ENCODE measurements at places on chromosomes 1 and 21. TPM values are rescaled to one million over a fixed set of nuclear protein-coding genes. Genes with fewer than 3 reads are reported as not detected.

GRCh38 chr1:203593723-203594122 is 32.9 kb upstream of the ATP2B4 start:
- DNase-seq, result peak; percentile 46

- no peak for DNase-seq
These were observed 12.1 kb upstream of the PDC start for GRCh38 chr1:186473047-186473446.

GRCh38 chr1:245301162-245301580 is 146.4 kb downstream of the KIF26B start:
- DNase-seq, result no peak

DNA sequence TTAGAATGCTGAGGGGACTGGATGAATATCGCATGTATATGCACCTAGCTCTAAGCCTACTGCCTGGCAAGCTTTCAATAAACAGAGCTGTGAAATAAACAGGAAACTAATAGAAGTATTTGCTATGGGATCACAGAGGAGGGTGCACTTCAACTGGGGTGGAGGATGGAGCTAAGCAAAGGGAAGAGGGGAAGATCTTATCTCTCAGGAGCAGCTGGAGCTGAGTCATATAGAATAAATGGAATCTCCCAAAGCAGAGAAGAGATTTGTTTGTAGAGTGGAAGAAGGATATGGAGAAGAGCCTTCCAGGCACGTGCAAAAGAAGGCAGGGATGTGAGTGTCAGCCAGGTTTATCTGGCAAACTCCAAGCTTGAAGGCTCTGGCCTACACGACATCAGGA is 17.0 kb upstream of the KCNA10 start:
- no peak for DNase-seq

DNA sequence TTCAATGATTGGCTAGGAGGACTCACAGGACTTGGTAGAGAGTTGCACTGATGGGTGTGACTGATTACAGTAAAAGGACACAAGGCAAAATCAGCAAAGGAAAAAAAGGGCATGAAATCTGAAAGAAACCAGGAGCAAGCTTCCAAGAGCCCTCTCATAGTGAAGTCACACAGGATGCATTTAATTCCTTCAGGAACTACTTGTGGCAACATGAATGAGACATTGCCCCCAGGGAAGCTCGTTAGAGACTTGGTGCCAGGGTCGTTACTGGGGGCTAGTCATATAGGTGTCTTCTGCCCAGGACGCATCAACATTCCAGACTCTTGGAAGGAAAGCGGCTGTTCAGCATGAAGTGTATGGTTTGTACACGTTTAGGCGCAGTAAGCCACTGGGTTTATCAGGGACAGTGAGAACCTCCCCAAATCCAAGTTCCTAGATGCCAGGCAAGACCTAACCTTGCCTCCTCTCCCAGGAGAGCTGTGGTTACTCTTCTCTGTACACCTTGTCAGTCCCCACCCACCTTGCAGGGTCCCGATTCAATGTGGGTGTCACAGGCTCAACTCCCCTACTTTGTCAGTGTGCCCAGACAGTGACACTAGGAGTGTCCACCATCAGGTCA is 26.0 kb upstream of the C2CD2 start:
- DNase-seq, result no peak

GRCh38 chr21:44934797-44935532 is 4.9 kb upstream of the SLX9 start:
- DNase-seq, result no peak

- no peak for DNase-seq
These were observed 29.3 kb upstream of the PLXNA2 start for GRCh38 chr1:208273386-208274017.

Gene PCAT6
- polyA plus RNA-seq, result not detected

Gene PDC
- not detected for polyA plus RNA-seq

DNA sequence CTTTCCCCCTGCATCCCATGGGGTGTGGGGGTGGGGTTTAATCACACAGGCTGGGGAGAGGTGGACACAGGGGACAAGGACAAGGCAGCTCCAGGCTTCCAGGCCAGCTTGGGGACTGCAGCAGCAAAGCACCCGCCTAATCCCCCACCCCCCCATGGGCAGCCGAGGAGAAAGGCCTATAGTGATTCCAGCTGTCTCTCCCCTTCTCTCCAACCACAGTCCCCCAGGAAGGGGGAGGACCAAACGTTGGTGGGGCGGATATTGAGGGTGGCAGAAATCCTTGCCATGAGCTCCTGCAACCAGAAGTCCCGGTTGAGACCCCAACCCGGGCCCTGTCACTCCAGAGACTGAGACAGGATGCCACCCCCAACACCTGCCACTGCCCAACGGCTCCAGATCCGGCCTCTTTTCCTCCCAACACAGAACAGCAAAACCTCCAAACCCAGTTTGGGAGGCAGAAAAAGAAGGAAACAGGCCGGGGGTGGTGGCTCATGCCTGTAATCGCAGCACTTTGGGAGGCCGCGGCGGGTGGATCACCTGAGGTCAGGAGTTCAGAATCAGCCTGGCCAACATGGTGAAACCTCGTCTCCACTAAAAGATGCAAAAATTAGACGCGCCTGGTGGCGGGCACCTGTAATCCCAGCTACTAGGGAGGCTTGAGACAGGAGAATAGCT is 1.7 kb downstream of the EPHA2 start:
- no peak for DNase-seq

- no peak for DNase-seq
These were observed 1.1 kb downstream of the GABPA start for GRCh38 chr21:25735646-25736597.

Gene LCE2C
- polyA plus RNA-seq, result not detected

- DNase-seq, result no peak
These were observed 170.3 kb downstream of the VPS13D start for GRCh38 chr1:12400027-12400693.

- no peak for DNase-seq
These were observed 209.0 kb upstream of the VAMP3 start for GRCh38 chr1:7561936-7562728.

- no peak for DNase-seq
These were observed 10.4 kb downstream of the PTGFR start for GRCh38 chr1:78501203-78501602.

DNA sequence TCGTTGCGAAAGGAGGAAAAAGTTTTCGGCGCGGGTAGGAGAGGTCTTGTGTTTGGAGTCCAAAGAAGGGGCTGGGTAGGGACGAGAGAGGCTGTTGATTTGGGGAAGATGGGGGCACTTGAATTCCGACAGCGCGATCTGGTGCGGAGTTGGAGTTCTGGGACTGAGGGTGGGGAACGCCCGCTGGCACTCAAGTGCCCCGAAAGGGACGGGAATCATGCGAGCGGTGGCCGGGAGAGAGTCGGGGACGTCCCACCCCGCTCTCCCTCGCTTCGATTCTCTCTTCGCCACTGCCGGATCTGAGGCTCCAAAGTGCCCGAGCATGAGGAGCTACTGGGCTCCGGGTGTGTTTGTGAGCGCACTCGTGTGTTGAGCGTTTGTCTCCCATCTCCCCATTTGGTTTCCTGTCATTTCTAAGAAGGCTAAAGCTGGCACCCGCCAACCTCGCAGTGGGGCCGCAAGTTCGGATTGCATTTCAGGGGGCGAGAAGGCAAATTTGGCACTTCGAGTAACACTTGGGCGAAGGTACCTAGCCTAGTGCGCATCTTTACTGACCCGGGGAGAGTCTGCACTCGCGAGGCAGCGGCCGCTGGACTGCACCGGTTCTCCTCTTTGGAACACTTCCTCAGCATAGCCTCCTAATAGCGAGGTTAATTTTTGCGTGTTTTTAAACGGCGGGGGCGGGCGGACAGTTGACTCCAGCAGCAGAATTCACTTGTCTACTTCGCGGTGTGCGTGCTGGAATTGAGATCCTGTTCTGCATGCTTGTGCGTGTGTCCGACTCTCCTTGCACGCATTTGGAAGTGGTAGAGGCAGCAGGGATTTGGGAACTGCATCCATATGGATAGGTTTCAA is 1.2 kb downstream of the CHRM3 start:
- DNase-seq, result no peak

- DNase-seq, result no peak
These were observed 101.7 kb upstream of the FGGY start for GRCh38 chr1:59195151-59195550.

DNA sequence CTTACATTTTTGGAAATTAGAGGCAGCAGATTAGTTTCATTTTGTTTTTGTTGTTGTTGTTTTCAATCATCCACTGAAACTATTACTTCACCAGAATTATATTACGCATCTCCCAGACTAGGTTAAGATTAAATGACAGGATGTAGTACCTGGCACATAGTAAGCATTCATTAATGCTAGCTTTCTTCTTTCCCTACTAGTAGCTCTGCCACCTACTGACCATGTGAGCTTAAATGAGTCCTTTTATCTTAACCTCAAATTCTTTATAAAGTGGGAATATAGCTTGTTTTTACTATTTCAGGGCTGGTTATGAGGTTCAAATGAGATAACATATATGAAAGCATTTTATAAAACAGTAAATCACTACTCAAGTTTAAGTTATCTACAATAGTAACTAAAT is 10.2 kb upstream of the ASPM start:
- DNase-seq, result no peak

DNA sequence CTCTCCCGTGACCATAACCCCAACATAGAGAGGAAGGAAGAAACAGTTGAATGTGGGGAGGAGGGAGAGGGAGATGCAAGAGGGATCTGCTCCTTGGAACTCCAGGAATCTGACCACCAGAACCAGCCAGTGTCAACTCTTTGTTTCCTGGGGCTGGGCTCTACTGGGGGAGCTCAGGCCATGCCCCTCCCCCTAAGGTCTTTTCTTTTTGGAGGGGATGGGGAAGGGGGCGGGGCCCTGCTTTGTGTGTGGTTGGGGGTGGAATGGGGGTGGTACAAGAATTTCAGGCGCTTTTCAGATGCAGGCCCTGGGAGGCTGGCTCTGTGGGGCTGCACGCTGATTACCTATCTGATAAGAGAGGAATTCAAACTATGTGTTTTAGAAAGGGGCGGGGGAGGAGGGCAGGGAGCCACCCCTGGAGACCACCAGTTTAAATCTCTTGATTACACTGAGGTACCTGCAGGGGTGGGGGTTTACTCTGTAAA is 8.3 kb downstream of the LIN28A start:
- DNase-seq, result no peak

GRCh38 chr21:33380483-33380998 is 22.7 kb upstream of the IFNGR2 start:
- peak; percentile 67 for DNase-seq

Measured in immature natural killer cell (primary cell).